ENCODE measurements at places on chromosomes 7 and 10.

DNA sequence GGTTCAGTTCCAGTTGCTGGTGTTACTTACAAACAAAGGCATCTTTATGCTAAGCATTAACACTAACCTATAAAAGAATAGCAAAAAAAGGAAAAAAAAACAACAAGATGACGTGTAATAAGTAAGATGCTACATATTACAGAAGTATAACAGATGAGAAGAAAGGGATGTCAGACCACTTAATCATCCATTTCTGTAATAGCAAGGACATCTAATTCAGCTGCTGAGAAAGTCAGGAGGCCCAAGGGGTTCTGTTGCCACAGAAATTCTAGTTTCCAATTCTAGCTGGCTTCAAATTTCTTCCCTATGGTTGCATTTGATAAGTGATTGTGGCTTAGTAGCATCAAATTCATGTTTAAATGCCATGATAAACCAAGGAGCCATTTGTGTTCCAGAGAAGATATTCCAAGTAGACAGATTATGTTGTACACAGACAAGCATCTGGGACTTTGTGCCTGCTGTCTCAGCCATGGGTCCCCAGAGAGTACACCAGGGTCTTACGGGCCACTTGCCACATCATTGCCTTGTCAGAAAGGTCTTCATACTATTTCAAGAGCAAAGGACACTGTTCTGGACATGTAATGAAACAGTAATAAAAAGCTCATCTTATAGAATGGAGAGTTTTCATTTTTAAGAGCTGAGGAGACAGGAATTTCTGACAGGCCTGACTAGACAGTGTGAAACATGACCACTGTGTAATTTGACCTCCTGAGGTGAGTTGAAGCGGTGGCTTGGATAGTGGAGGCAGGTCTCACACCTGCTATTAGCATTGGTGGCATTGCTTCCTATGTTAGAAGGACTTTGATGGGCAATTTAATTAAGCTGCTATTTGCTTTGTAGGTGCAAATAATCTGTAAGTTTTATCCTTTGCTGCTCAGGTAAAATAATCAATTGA is 4.2 kb upstream of the ASB4 start:
- DNase-seq: no peak

DNA sequence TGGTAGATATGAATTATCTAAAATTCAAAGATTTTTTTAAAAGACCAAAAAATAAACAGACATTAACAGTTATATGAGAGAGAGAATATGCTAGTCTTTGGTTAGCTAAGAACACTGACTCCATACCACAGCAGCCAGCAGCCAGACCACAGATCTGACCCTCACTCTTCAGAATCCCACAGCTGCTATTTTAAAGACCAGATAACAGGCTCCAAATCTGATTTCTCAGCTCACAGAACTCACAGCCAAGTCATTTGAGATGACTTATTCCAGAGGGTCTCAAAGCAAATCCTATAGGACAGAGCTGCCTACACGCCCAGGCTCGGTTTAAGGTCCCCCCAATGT is 20.4 kb downstream of the NUDCD3 start:
- no peak for DNase-seq

GRCh38 chr7:47026780-47027361 is 555.0 kb downstream of the TNS3 start:
- DNase-seq: peak; percentile 8

GRCh38 chr7:40808378-40808942 is 673.7 kb downstream of the SUGCT start:
- DNase-seq: no peak

DNA sequence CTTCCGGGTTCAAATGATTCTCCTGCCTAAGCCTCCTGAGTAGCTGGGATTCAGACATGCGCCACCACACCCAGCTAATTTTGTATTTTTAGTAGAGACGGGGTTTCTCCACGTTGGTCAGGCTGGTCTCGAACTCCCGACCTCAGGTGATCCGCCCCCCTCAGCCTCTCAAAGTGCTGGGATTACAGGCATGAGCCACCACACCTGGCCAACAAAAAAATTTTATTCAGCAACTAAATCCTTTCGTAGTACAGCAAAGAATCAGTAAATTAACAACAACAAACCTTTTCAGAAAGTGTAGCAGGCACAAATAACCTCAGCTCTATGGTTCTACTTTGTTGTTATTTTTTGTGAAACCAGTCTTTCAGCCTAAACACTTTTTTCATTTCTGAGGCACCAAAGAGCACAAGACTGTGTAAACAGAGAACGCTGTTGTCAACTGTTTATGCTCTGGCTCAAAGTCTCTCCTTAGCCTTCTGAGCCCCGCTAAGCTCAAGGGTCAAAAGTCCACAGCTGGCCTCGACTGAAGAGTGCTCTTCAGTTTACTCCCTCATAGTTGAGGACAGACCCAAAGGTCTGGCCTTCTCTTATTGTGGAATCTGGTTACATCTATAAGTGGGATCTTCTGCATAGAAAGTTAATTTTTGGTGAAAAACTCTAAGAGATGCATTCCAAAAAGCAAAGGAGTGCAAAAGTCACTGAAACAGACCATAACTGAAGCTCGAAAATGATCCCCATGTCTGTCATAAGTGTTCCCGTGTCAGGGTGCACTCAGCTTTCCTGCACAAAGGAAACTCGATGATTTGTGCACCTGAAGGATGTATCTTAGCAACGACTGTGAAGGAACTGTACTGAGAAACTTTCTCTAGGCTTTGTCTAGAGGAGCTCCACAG is 24.6 kb upstream of the DDX50 start:
- DNase-seq: peak; percentile 26

- DNase-seq: no peak
Observed at GRCh38 chr10:94938383-94938782, at the start of gene CYP2C9. Gene CYP2C9, plus strand, starts transcription at chr10:94938658. Its CDS starts 25 bp downstream, at chr10:94938683.

DNA sequence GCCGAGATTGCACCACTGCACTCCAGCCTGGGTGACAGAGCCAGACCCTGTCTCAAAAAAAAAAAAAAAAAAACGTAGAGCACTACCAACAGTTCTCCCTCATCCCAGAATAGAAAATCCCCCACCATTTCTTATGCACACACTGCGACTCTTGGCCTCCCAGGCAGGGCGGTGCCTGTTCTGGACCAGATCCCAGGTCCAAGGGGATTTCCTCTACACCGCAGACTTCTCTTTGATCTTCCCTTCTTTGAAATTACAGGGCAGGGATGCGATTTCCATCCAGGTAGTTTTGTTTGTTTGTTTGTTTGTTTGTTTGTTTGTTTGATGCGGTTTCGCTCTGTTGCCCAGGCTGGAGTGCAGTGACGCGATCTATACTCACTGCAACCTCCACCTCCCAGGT is 91.8 kb downstream of the SEPTIN14 start:
- no peak for DNase-seq

GRCh38 chr7:159112136-159113011 is 32.3 kb downstream of the VIPR2 start:
- DNase-seq: no peak

DNA sequence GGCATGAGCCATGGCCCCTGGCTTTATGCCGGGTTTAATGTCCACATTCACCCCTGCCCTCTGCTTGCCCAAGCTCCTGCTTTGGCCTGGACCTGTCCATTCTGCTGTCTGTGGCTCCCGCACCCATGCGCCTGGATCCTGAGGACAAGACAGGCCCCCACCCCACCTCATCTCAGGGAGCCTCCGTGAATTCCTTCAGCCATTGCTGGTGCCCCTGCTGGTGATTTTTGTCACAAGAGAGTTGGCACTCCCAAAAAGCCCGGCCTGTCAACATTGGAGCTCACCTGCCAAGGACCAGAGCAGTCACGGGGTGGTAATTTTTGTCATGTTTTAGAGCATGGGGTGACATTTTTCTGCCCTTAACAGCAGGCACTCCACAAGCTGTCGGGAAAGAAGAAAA is 127.5 kb upstream of the PLXNA4 start:
- DNase-seq: no peak

DNA sequence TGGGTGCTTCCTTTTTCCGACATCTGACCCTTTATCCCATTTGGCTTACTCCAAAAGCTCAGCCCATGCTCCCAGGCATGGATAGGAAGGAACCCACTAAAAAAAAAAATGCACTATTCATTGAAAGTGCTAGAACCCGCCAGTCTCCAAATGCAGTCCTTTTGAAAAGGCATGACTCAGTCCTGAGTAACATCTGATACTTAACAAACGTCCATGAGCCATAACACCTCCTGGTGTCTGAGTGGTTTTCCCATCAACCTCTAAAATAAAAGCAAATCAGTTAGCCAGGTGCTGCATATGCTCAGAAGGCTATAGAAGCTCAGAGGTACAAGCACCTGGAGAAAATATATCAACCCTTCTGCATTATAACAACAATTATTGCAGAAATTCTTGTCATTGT is 45.0 kb upstream of the CACUL1 start:
- DNase-seq: no peak

DNA sequence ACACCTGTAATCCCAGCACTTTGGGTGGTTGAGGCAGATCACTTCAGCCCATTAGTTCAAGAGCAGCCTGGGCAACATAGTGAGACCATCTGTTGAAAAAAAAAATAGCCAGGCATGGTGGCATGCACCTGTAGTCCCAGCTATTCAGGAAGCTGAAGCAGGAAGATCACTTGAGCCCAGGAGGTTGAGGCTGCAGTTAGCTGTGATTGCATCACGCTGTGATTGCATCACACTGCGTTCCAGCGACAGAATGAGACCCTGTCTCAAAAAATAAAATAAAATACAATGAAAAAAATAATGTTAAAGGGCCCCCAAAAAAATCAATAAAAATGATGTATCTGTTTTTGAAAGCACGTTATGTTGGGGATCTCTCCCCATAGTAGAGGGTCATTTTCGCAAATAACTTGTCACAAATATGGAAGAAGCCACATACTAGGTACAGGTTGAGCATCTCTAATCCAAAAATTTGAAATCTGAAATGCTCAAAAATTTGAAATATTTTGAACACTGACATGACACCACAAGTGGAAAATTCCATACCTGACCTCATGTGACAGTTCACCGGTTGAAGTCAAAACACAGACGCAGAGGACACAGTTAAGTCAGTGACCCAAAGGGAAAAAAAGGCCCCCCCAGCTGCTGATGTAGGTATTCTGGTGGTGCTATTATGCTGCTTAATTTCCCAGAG is 9.5 kb downstream of the CISD1 start:
- DNase-seq: no peak

GRCh38 chr7:47893238-47893637 is 55.0 kb downstream of the PKD1L1 start:
- DNase-seq: no peak

GRCh38 chr7:157297185-157297584 is 39.6 kb upstream of the DNAJB6 start:
- DNase-seq: no peak

Data from DMS79 (cell line).